ENCODE measurements at places on chromosomes 7 and 10.
A peak's percentile ranks its signal among the peaks of the same experiment; 100 is the strongest.

DNA sequence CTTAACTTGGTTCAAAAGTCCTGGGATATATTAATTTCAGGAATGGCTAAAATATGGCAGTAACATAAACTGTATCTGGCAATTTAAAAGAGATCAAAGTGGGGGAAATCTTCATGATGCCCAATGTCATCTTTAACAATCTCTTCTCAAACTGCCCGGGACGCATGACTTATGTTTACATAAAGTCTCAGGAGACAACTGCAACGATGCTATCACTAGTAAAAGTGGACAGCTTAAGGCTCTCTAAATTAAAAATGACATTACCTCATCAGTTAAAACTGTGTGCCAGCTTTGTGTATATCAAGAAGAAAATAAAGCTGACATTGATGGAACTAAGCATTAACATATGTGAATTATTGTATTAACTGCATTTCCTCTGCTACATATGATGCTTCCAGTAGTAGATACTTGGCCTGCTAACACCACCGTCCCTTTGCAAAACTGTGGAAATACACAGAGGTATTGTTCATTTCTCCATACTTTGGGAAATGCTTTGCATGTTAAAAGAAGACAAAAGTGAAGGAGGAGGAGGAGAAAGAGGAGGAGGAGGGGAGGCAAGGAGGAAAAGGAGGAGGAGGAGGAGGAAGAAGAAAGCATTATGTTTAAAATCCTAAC lies 62.4 kb downstream of the NRP1 start:
- no peak for DNase-seq
- no peaks in the 10 kb centered on the region for H3K27me3 ChIP-seq
- H3K4me1 ChIP-seq, result peaks cover 45% of the 10 kb centered on the region
- peaks cover 25% of the 10 kb centered on the region for H3K36me3 ChIP-seq
- H3K27ac ChIP-seq, result peak overlapping the region; percentile 78

- no peaks in the 10 kb centered on the region for H3K4me1 ChIP-seq
- H3K4me3 ChIP-seq, result no peak overlapping the region
- no peak for DNase-seq
- H3K36me3 ChIP-seq, result no peaks in the 10 kb centered on the region
These were observed 44.3 kb upstream of the PRKCQ start for GRCh38 chr10:6624392-6624791.

- no peaks in the 10 kb centered on the region for H3K4me1 ChIP-seq
- H3K27ac ChIP-seq, result no peak overlapping the region
- DNase-seq, result no peak
- H3K36me3 ChIP-seq, result no peaks in the 10 kb centered on the region
- H3K27me3 ChIP-seq, result no peaks in the 10 kb centered on the region
- no peak overlapping the region for H3K4me3 ChIP-seq
These were observed 364.2 kb downstream of the SUGCT start for GRCh38 chr7:40498924-40499510.

GRCh38 chr10:17216217-17216900 lies 11.7 kb upstream of the VIM start:
- no peak overlapping the region for H3K4me3 ChIP-seq
- no peaks in the 10 kb centered on the region for H3K27me3 ChIP-seq
- peak overlapping the region; percentile 77 for H3K27ac ChIP-seq

DNA sequence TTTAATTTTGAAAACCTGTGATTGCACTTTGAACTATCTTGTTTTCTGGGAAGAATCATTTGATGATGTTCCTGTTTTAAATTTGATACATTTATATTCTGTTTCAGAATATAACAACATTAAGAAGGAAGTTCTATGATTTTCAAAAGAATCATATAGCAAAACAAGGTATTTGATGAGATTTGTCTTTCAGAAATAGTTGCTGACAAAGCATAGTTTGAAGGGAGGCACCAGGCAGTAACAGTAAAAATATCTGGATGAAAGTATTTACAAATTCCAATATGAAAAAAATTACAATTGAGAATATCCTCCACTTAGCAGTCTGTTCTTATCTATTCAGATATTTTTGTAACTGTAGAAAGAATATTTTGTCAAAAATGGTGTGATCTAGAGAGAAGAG lies 266.1 kb upstream of the CSTF2T start:
- no peaks in the 10 kb centered on the region for H3K27me3 ChIP-seq
- H3K4me3 ChIP-seq, result no peak overlapping the region
- no peaks in the 10 kb centered on the region for H3K4me1 ChIP-seq
- DNase-seq, result no peak
- no peak overlapping the region for H3K27ac ChIP-seq

Measured in stomach (tissue), 19 donors.